ENCODE measurements at places on chromosomes 13 and 19.
A peak's percentile ranks its signal among the peaks of the same experiment; 100 is the strongest.

GRCh38 chr19:41363371-41363752 is 587 bp downstream of the B9D2 start:
- no peak for DNase-seq

GRCh38 chr19:28933039-28933438 is 279.9 kb downstream of the UQCRFS1 start:
- DNase-seq = no peak

GRCh38 chr19:5993648-5994358 is 15.9 kb upstream of the RANBP3 start:
- no peak for DNase-seq

DNA sequence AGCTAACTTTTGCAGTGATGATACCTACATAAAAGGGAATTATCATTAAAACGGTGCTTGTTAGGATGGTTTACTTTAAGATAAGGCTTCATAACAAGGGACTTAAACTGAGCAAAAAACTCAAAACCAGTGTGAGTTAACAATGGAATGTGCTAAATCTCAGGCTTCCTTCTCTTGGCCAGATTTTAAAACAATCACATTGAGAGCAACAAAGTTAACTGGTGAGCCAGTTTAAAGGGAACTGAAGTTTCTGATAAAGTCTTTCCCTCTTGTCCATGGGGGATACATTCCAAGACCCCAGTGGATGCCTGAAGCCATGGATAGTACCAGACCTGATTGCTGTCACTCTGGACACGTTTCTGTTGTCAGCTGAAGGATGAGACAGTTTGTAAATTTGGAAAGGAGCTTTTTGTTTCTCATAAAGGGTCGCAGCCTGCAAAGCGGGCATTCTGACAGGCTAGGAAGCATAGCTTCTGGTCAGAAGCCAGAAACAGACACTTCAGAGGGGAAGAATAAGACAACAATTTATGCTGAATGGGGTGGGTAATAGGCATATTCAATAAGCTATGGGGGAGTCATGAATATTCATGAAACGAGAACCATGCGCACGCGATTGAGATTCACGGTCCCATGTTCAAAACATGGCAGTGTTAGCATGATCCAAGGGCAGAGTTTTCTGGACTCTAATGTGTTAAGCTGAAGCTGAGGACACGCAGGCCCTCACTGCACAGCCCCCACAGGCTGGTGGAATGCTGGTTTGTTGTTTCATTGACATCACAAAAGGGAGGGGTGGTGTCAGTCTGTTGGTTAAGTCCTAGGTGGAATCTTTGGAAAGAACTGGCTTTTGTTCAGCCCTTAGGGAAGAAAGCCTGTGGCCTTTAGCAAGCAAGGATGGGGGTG is 150.6 kb upstream of the RNF113B start:
- no peak for DNase-seq

DNA sequence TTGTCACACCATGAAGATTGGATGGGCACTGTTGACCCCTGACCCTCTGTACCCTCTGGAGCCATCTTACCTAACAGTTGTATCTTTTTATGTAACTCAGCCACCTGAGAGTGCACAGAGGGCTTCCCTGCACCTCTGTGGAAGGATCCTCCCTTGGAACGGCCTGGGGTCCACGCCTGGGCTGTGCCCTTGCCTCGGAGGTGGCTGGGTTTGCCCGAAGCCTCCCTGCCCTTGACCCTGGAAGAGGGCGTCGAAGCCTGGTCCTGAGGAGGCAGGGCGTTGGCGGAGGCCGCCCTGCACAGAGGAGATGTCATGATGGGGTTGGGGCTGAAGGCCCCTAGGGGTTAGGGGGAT is 241 bp downstream of the ODAD3 start:
- DNase-seq = no peak

GRCh38 chr13:78309497-78310180 is 293.7 kb downstream of the POU4F1 start:
- DNase-seq = no peak

DNA sequence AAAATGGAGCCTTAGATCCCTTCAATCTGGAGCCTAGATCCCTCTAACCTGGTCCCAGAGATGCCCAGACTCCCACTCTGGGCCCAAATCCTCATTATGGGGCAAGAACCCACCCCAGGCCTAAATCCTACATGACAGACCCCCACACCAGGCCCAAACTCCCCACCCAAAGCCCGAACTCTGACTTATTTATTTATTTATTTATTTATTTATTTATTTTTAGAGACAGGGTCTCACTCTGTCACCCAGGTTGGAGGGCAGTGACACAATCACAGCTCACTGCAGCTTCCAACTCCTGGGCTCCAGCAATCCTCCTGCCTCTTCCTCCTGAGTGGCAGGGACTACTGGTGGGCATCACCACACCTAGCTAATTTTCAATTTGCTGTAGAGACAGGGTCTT is 12.0 kb downstream of the FBN3 start:
- DNase-seq = no peak

DNA sequence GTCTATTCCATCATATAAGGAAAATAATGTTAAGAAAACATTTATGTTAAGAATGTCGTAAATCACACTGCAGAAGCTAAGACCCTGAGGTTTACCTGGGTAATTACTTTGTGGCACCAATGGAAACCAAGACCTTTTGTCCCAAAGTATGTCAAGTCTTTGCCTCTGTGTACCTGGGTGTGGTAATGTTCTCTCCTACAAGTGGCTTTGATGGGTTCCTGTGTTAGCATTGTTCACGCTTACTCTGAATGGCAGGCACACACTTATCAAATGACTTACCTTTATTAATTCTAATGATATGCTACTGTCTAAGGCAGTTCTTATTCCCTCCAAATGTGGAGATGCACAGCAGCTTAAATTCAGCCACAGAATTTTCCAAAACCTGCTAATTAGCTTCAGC is 206.1 kb downstream of the KCTD12 start:
- DNase-seq = no peak

DNA sequence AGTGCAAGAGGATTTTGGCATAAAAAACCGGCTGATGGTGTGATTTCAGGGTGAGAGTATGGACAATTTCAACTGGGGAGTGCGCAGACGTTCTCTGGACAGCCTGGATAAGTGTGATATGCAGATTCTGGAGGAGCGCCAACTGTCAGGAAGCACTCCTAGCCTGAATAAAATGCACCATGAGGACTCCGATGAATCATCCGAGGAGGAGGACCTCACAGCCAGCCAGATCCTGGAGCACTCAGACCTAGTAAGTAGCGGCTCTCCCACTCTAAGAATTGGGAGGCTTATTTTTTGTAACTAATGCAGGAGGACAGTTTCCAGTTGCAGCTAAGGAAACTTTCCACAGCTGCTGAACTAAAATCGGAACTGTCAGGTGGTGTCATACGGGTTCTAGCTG is 53.6 kb downstream of the ZAR1L start:
- DNase-seq = no peak

DNA sequence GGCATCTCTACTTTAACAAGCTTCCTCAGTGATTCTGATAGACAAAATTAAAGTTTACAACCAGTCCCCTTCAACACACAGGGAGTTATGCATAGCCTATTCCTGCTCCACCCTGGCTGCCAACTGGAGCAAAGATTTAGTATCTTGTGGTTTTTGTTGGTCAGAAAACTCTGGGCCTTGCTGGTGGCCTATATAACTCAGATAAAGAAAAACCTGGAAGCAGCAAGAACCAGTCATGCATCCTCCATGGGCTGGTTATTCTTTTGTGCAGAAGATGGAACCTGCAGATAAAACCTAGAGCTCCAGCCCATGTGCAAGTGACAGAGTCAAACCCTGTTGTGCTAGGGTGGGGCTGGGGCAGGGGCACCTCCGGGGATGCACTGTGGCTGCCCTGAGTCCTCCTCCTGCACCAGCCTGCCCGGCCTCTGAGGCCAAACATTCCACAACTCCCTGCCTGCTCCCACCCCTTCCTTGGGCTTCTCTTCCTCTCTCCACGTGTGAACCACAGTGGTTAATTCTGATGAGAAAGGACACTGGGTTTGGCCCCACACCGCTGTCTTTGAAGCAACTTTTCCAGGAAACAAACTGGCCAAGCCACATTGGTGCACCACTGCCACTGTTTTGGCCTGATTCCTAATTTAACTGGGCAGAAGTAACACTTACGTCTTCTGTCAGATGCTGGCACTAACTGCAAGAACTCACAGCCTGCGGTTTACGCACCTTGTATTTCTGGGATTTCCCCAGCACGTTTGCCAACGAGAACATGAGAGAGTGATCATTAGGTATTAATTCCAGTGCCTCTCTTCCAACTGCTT is 23.3 kb upstream of the GGACT start:
- no peak for DNase-seq

DNA sequence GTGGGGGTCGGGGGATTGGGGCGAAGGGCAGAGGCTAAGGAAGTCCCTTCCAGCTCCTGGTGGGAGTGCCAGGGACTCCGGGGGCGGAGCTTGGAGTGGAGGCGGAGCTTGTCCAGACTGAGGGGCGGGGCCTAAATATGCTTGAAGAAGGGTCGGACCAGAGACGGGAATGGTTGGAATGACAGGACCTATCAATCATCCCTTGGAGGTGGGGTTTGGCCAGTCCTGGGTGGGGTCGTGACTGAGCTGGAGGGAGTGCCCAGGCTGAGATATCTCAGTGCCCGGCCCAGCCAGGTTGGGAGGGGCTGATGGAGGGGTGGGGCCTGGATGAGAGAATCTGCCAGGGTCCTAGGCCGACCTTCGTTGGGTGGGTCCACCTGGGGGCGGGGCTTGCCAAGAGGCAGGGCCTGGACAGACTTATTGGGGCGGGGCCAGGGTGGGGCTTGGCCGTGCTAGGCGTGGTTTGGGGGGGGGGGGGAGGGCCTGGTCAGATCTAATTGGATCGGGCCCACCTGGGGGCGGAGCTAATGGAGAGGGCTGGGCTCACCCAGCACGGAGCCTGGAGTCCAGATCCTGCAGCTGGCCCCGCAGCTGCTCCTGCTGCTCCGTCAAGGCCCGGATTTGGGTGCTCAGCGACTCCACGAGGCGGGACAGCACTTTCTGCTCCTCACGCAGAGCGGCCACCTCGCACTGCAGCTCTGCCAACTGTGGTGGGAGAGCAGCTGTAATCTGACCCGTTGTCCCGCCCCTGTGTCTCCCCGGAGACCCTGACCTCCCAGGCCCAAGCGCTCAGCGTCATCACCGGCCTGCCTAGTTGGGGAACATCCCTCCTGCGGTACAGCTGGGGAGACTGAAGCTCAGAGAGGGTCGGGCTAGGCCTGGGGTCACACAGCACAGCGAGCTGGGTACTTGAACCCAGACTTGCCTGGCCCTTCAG is 2.6 kb upstream of the WIZ start:
- DNase-seq = no peak

- no peak for DNase-seq
Measured at GRCh38 chr19:3441089-3441985, 39.0 kb downstream of the SMIM24 start.

DNA sequence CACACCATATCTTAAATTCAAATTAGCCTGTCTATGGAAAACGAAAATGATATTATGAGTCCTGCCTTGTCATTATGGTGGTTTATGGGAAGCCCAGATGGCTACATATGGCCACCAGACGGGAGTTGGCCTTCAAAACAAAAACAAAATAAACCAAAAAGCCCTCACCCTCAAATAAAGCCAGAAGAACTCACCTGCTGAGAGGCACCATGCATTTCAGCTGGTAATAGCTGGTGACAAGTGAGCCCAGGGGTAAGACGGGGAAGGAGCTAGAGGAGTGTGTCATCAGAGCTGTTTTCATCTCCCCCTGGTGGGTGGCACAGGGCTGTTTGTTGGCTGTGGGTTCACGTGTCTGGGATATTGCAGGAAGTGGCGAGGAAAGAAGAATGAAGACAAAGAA is 152.9 kb downstream of the EFNB2 start:
- DNase-seq = no peak

GRCh38 chr19:39398297-39398864 is 7.2 kb downstream of the MED29 start:
- no peak for DNase-seq

DNA sequence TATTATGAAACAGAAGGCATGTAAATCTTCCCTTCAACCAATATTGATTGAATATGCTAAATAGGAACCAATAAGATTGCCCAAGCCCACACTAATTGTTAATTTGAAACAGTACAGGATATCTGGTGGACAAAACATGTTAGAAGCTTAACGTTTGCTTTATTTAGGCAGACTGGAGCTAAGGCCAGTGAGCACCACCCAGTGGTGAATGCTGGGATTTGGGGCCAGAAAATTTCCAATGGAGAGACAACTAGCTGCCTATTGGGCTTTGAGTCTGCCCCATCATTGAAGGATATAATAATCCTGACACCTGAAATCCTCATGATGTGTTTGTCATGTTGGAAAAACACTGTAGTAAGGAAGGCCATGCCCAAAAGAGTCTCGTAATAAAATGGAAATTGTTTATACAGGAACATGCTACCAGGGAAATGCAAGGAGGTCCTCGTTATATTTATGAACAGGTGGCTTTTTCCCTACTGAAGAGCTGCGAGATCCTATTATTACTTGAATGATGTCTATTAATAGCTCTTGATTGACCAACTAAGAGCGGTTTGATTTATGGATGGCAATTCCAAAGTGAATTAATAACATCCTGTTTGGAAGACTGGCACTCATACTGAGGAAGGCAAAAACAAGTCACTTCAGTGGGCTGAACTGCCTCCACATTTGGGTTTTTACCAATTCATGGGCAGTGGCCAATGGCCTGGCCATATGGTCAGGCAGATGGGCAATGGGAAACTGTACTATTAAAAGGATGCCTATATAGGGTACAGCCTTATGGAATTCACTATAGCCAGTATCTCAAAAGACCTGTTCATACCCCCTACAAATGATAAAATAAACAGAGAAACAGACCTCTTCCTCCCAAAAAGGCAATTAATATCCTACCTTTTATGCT is 8.7 kb downstream of the SIGLECL1 start:
- DNase-seq = no peak

GRCh38 chr19:53432088-53432661 is 391 bp downstream of the ZNF761 start:
- DNase-seq = no peak

GRCh38 chr13:106176117-106176516 is 359.3 kb downstream of the EFNB2 start:
- DNase-seq = no peak

DNA sequence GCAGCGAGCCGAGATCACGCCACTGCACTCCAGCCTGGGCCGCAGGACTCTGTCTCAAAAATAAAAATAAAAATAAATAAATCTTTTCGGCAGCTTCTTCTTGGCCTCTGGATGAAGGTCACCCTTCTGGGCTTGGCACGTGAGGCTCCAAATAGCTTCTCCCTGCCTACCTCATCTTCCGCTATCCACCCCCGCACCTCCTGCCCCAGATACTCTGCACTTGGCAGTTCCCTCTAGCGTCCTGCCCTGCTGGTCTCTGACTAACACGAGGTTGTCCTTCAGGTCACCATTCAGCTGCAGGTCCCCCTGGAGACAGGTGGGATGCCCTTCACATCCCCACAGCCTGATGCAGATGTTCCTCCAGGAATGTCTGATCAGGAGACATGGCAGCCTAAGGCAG is 8.5 kb upstream of the CCL25 start:
- no peak for DNase-seq

- DNase-seq = peak; percentile 13
Measured at GRCh38 chr19:49231389-49231788, 73.8 kb downstream of the TRPM4 start.

Data from central memory CD4-positive, alpha-beta T cell (primary cell).